ENCODE measurements at places on chromosomes 6 and 20. TPM values are rescaled to one million over a fixed set of nuclear protein-coding genes. Genes with fewer than 3 reads are reported as not detected.

DNA sequence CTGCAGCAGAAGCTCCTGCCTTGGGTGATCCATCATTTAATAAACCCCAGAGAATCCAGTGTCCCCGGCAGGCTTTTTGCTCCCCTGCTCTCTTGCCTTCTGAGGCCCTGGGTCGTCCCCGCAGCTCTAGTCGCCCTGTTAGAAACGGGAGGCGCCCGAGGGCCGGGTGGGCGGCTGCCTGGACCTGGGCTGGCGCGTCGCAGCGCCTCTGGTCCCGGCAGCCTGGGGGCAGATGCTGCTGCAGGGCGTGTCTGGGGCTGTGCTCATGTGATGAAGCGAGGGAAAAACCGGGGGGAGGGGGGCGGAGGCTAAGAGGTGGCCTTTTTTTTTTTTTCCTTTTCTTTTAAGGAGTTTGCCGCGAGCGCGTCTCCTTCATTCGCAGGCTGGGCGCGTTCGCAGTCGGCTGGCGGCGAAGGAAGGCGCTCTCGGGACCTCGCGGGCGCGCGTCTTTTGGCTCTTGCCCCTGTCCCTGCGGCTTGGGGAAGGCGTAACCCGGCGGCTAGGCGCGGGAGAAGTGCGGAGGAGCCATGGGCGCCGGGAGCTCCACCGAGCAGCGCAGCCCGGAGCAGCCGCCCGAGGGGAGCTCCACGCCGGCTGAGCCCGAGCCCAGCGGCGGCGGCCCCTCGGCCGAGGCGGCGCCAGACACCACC lies 394 bp downstream of the AKAP12 start:
- H3K4me1 ChIP-seq, result peaks cover 8% of the 10 kb centered on the region
- no peak overlapping the region for H3K27ac ChIP-seq
- peaks cover 60% of the 10 kb centered on the region for H3K27me3 ChIP-seq

DNA sequence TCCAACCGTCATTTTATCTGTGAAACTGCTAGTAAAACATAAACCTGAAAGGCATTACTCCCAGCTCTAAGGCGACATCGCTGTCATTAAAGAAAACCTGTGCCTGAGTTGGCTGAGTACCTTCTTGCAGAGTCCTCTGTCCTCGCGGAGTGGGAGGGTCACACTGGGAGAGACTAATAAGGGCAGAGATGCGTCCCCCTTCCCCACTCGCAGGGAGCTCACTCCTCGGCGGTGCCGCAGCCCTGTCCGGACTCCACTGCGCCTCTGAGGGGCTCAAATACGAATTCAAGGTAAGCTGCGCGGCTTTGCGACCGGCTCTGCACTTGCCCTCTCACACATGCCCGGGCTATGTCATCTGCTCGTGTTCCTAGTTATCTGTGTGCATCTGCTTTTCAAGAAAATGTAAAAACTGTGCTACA lies at the start of gene COL19A1:
Gene COL19A1 (plus strand): TSS at position 206 of the 419 bp plus-strand sequence. CDS start 13,012 bp downstream, outside the sequence.
- no peaks in the 10 kb centered on the region for H3K36me3 ChIP-seq
- H3K27me3 ChIP-seq, result peaks cover 5% of the 10 kb centered on the region
- peak within 1 kb of the TSS; percentile 70 for H3K4me3 ChIP-seq

IBTK gene
- total RNA-seq, result 25.9 TPM

- H3K36me3 ChIP-seq, result no peaks in the 10 kb centered on the region
- no peak overlapping the region for H3K4me3 ChIP-seq
- no peaks in the 10 kb centered on the region for H3K4me1 ChIP-seq
- H3K27ac ChIP-seq, result no peak overlapping the region
- peaks cover 5% of the 10 kb centered on the region for H3K27me3 ChIP-seq
- no peak for DNase-seq
These were observed 1106.4 kb upstream of the CITED2 start for GRCh38 chr6:140480852-140481251.

DNA sequence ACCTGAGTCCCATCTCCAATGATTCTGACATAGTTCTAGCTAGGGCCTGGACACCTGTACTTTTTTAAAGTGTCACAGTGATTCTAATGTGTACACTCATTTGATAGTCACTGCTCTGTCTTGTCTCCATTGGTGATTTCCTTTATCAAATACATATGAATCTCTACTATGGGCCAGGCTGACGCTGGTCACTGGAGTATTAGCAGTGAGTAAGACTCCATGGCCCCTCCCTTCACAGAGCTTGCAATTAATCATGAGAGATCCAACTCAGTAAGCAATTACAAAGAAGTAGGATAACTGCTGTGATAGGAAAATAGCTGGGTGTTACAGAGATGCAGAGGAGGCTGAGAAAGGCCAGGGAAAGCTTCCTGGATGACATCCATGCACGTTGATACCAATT lies 19.3 kb upstream of the SASH1 start:
- no peak for DNase-seq
- H3K4me1 ChIP-seq, result no peaks in the 10 kb centered on the region
- H3K27ac ChIP-seq, result no peak overlapping the region
- H3K36me3 ChIP-seq, result no peaks in the 10 kb centered on the region

- H3K36me3 ChIP-seq, result peaks cover 10% of the 10 kb centered on the region
- peak overlapping the region; percentile 65 for H3K4me3 ChIP-seq
- H3K27ac ChIP-seq, result peak overlapping the region; percentile 92
These were observed 11.3 kb downstream of the NFATC2 start for GRCh38 chr20:51531141-51531710.

GRCh38 chr6:3426927-3427686 lies 29.7 kb downstream of the SLC22A23 start:
- H3K27me3 ChIP-seq, result no peaks in the 10 kb centered on the region
- H3K4me1 ChIP-seq, result peaks cover 8% of the 10 kb centered on the region
- DNase-seq, result no peak
- H3K4me3 ChIP-seq, result no peak overlapping the region
- no peaks in the 10 kb centered on the region for H3K36me3 ChIP-seq
- no peak overlapping the region for H3K27ac ChIP-seq

DNAH8 gene
- total RNA-seq, result 0.15 TPM
